ENCODE measurements at places on chromosomes 6 and 20. TPM values are rescaled to one million over a fixed set of nuclear protein-coding genes. Genes with fewer than 3 reads are reported as not detected.

DNA sequence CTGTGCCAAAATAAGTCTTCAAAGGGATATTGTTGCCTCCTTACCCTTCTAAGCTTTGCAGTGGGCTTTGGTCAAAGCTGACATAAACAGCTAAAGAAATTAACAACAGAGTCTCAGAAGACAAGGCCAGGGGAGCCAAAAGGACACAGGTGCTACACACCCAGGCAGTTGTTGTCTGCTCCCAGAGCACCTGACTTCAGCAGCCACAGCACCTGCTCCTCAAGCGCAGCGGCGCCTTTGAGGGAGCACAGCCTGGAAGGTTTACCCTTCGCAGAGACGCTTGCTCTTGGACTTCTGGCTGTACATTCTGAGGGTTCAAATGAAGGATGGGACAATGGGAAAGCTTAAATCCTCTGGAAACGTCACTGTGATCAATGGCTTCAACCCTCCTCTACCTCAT lies 16.6 kb downstream of the B4GALT5 start:
- DNase-seq = no peak
- H3K4me3 ChIP-seq = no peak overlapping the region

- no peaks in the 10 kb centered on the region for H3K27me3 ChIP-seq
- H3K4me1 ChIP-seq = no peaks in the 10 kb centered on the region
- DNase-seq = no peak
- H3K27ac ChIP-seq = no peak overlapping the region
These were observed 185.8 kb upstream of the MAN1A1 start for GRCh38 chr6:119535332-119535731.

DNA sequence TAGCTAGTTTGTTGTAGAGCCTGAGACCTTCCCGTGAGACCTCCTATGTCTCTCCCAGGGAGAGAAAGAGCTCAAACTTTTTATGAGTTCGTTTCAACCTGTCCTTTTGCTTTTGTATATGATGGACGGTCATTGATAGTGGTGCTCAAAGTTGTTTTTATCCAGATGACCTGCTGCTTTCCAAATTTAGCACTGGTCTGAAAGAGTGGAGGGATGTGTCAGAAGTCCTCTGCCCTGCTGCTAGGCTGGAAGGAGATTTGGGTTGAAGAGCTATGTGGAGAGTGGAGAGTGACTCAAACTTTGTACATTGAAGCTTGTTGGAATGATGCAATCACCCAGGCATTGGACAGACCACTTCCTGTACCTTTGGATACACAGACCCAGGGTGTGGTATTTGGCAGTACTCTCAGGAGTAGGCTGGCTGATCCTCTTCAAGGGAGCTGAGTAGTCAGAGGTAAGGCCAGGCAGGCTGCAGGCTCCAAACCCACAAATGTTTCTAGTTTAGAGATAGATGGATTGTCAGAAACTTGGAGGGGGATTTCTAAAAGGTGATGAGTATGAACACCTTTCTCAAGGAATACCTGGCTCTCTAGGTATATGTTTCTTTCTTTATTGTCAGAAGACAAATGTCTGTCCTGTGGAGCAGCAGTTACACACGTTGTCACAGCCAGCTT lies 49.4 kb upstream of the RREB1 start:
- H3K27me3 ChIP-seq = peaks cover 2% of the 10 kb centered on the region
- H3K4me1 ChIP-seq = peaks cover under 1% of the 10 kb centered on the region

- DNase-seq = no peak
- no peaks in the 10 kb centered on the region for H3K36me3 ChIP-seq
- H3K27ac ChIP-seq = no peak overlapping the region
- peaks cover 8% of the 10 kb centered on the region for H3K4me1 ChIP-seq
- no peaks in the 10 kb centered on the region for H3K27me3 ChIP-seq
- no peak overlapping the region for H3K4me3 ChIP-seq
These were observed 121.9 kb upstream of the BTN3A2 start for GRCh38 chr6:26243132-26243531.

- H3K36me3 ChIP-seq = no peaks in the 10 kb centered on the region
- H3K4me1 ChIP-seq = peaks cover 18% of the 10 kb centered on the region
- no peak overlapping the region for H3K4me3 ChIP-seq
- H3K27ac ChIP-seq = no peak overlapping the region
- DNase-seq = no peak
These were observed 22.8 kb downstream of the FYN start for GRCh38 chr6:111850295-111850937.

- H3K36me3 ChIP-seq = peaks cover 3% of the 10 kb centered on the region
- H3K4me1 ChIP-seq = no peaks in the 10 kb centered on the region
- H3K27ac ChIP-seq = no peak overlapping the region
- no peak for DNase-seq
These were observed 74.6 kb downstream of the ATG5 start for GRCh38 chr6:106250953-106251352.

GRCh38 chr6:30491991-30492952 lies 3.0 kb downstream of the HLA-E start:
- DNase-seq = no peak
- peaks cover 5% of the 10 kb centered on the region for H3K4me1 ChIP-seq
- no peak overlapping the region for H3K4me3 ChIP-seq
- H3K36me3 ChIP-seq = no peaks in the 10 kb centered on the region
- H3K27me3 ChIP-seq = no peaks in the 10 kb centered on the region

- no peaks in the 10 kb centered on the region for H3K36me3 ChIP-seq
- peaks cover 4% of the 10 kb centered on the region for H3K4me1 ChIP-seq
- DNase-seq = no peak
- no peak overlapping the region for H3K27ac ChIP-seq
- H3K4me3 ChIP-seq = no peak overlapping the region
These were observed 30.8 kb downstream of the FOXC1 start for GRCh38 chr6:1640476-1640875.

DNA sequence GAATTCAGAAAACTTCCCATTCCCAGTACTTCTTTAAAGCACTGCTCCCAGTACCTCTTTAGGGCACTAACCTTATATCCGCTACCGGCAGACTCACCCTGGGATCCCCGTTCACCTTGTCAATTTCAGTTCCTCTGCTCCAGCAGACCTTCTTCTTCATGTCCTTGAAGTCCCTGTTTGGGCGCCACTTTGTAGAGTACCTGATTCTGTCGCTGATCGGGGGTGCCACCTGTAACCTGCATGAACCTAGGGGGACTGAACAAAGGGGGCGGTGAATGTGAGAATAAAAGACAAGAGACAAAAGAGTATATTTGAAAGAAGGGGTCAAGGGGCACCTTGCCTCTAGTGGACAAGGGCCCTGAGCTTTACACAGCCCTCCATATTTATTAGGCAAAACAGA lies 4.9 kb upstream of the GINS1 start:
- no peaks in the 10 kb centered on the region for H3K36me3 ChIP-seq
- no peak overlapping the region for H3K27ac ChIP-seq
- DNase-seq = no peak
- no peaks in the 10 kb centered on the region for H3K27me3 ChIP-seq
- H3K4me1 ChIP-seq = no peaks in the 10 kb centered on the region

GRCh38 chr20:47412083-47412482 lies 55.6 kb upstream of the ZMYND8 start:
- H3K27me3 ChIP-seq = no peaks in the 10 kb centered on the region
- no peak for DNase-seq
- H3K36me3 ChIP-seq = no peaks in the 10 kb centered on the region

DNA sequence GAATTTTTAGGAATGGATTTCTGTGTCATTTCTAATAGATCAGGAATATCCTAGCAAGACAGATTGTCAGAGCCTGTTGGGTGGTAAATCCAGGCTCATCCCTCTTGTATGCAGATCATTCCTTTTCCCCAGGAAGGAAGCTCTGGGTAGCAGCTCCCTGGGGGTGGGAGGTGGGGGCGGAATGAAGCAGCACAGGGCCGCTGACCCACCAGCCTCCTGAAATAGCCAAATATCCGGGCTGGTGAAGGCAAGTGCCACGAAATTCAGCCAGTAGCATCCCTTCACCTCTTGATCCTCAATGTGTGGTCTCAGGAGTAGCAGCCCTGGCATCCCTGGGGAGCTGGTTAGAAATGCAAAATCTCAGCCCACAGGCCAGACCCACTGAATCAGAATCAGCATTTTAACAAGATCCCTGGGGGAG lies 256.9 kb downstream of the LRFN2 start:
- H3K4me3 ChIP-seq = no peak overlapping the region
- no peaks in the 10 kb centered on the region for H3K36me3 ChIP-seq
- H3K27me3 ChIP-seq = no peaks in the 10 kb centered on the region

DNA sequence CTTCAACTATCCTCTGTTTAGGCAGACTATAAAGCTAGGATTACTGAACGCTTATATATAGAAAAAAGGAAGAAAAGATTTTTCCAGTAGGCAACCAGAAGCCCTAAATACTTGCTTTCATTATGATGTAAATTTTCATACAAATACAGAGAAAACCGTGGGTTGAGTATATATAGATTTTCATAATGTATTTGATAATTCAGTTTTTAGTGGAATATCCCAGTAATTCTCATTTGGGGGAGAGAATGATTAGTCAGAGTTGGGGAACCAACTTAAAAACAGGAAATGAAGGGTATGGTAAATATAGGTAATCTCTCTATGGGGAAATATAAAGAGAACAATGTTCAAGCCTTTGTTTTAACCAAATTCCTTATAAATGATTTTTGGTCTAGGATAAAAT lies 154.0 kb upstream of the CITED2 start:
- H3K4me3 ChIP-seq = no peak overlapping the region
- no peaks in the 10 kb centered on the region for H3K27me3 ChIP-seq
- DNase-seq = no peak

DNA sequence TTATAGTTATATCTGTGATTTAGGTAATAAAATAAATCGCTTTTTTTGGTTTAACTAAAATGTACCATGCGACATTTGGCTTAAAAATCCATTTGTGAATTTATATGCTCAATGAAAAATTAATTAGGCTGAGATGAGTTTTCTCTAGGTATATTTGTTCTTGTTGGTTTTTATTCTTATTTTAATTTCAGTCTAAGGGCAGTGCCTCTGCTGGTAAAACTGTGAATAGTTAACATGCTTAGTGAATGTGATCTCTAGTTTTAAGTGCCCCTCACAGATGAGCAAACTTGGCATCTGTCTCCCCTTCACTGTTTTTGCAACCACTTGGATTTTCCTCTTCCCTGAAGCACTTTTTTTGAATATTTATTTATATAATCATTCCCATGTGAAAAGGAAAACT lies 822.7 kb downstream of the GRIK2 start:
- H3K4me3 ChIP-seq = no peak overlapping the region
- no peak for DNase-seq
- no peaks in the 10 kb centered on the region for H3K4me1 ChIP-seq
- no peaks in the 10 kb centered on the region for H3K36me3 ChIP-seq
- H3K27ac ChIP-seq = no peak overlapping the region

GRCh38 chr6:39669973-39670342 lies 55.2 kb downstream of the KIF6 start:
- peaks cover 3% of the 10 kb centered on the region for H3K36me3 ChIP-seq
- no peak for DNase-seq
- no peaks in the 10 kb centered on the region for H3K27me3 ChIP-seq
- no peak overlapping the region for H3K27ac ChIP-seq

- no peaks in the 10 kb centered on the region for H3K27me3 ChIP-seq
- no peaks in the 10 kb centered on the region for H3K36me3 ChIP-seq
- no peaks in the 10 kb centered on the region for H3K4me1 ChIP-seq
- no peak for DNase-seq
- H3K27ac ChIP-seq = no peak overlapping the region
These were observed 811.9 kb downstream of the TENT5A start for GRCh38 chr6:80940571-80940970.

DNA sequence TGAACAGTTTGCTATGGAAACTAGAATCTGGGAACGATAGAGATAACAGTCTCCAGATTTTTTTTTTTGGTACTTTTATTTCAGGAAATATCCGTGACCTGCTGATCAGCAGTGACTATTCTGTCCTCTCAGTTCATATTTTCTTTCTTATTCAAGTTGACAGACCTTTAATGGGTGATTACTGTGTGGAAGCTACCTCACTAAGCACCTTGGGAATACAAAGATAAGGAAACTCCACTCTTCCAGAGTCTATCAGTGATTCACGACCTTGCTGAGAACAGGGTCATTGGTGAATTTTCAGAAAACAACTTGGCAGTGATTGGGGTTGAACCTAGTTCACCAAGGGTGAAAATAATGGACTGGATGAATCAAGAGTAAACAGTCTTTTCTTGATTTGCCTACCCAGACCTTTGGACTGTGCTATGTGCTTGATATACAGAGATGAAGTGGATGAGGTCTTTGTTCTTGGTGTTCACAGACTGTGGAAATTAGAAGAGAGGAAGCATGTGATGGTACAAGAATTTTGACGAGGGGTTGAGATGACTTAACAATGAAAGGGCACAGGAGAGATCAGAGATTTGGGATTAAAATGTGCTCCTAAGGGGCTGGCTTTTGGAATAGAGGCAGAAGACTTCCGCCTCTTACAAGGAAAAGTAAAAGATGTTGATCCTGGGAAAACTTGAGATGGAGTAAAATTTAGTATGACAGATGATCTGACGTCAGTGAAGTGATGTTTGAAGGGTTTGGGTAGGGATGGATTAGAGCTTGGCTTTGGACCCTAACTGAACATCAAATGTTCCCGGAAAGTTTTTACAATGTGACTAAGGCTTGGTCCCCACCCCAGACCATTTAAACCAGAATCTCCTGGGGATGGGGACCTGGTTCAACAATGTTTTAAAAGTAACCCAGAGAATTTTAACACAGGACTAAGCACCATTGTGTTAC lies 1.2 kb downstream of the KAT14 start:
- peaks cover 3% of the 10 kb centered on the region for H3K4me1 ChIP-seq
- H3K4me3 ChIP-seq = peak overlapping the region; percentile 91
- no peaks in the 10 kb centered on the region for H3K36me3 ChIP-seq
- DNase-seq = peak; percentile 11
- no peak overlapping the region for H3K27ac ChIP-seq
- no peaks in the 10 kb centered on the region for H3K27me3 ChIP-seq

DNA sequence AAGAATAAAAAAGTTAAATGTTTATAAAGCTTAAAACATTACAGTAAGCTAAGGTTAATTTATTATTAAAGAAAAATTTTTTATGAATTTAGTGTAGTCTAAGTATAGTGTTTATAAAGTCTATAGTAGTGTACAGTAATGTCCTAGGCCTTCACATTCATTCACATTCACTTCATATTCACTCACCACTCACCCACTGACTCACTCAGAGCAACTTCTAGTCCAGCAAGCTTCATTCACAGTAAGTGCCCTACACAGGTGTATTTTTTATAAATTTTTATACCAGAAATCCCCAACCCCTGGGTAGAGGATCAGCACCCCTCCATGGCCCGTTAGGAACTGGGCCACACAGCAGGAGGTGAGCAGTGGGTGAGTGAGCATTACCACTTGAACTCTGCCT lies 24.3 kb upstream of the ADGRF1 start:
- no peak overlapping the region for H3K4me3 ChIP-seq
- no peak for DNase-seq
- no peaks in the 10 kb centered on the region for H3K27me3 ChIP-seq
- H3K27ac ChIP-seq = no peak overlapping the region
- H3K36me3 ChIP-seq = no peaks in the 10 kb centered on the region
- no peaks in the 10 kb centered on the region for H3K4me1 ChIP-seq

- no peaks in the 10 kb centered on the region for H3K4me1 ChIP-seq
- H3K27me3 ChIP-seq = no peaks in the 10 kb centered on the region
These were observed 214.8 kb downstream of the ADGB start for GRCh38 chr6:146813554-146813953.

The DNAAF9 gene
- total RNA-seq = 5.0 TPM

The BPIFB1 gene
- total RNA-seq = not detected

The TUBB2B gene
- total RNA-seq = 599 TPM

The EYS gene
- total RNA-seq = not detected

The TAAR6 gene
- total RNA-seq = not detected

The CASS4 gene
- total RNA-seq = not detected

The XKR7 gene
- 1.8 TPM for total RNA-seq

The DEFB128 gene
- total RNA-seq = not detected

The RHAG gene
- total RNA-seq = not detected

The MYB gene
- total RNA-seq = 7.6 TPM
